Effector CD4-positive, alpha-beta T cell (primary cell): ENCODE measurements at places on chromosomes 6 and 20.

- no peak for DNase-seq
Observed at GRCh38 chr20:36399969-36400545, 93.9 kb downstream of the DLGAP4 start.

DNA sequence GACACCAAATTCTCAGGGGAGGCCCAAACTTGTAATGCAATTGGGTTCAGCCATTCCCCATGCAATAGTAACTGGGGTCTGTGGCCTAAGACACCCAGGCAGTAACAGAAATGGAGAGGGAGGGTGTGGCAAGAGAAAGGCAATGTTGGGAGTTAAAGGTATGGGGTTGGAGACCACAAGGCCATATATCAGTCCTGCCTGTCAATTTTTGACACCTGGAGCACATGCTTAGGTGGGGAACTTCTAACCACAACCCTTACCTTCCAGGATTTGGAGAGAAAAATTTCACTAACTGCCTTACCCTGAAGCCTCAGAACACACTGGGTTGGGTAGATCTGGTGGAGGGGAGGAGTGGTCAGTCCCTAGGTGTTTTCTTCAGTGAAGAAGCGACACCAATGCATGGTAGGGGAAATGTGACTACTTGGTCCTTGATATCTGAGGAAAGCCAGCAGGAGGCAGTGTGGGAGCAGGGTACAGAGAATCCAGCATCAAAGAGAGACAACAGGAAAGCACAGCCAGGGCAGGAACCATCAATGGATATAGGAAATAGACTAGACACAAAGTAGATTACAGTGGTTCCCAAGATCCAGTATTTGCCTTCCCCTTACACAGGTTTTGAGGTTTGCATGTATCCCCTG, 6.8 kb upstream of the USP49 start:
- peak; percentile 42 for DNase-seq

GRCh38 chr6:121826156-121826810, 390.8 kb downstream of the GJA1 start:
- no peak for DNase-seq

GRCh38 chr6:41450581-41450980, 95.6 kb upstream of the FOXP4 start:
- no peak for DNase-seq

GRCh38 chr6:154356113-154356512, 490 bp downstream of the IPCEF1 start:
- DNase-seq, result no peak

DNA sequence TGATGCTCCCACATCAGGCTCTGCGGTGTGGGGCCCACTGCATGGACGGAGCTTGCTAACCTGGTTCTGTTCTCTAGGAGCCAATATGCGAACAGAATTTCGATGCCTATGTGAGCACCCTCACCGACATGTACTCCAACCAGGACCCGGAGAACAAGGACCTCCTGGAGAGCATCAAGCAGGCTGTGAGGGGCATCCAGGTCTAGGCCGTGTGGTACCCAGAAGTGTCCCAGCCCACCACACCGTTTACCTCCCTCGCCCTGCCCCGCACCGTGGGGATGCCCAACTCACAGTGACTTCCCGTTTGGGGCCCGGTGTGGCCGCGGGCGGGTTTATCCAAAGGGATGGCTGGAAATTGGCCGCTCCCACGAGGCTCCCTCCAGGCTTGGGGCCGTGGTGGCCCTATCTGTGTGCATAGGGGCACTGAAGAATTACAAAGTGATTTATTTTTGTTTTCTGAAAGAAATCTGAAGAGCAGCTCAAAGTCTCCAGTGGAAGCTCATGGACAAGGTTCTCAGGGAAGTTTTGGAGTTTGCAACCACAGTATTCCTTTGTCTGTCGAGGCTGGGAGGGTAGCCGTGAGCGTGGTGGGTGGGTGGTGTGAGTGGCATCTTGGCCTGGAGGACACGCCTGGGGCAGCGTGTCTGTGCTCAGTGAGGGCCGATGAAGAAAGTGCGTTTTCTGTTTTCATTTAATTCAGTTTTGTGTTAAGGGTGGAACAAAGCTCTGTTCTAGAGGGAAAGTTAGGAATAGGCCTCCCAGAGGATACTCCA, 15.1 kb upstream of the PCMTD2 start:
- no peak for DNase-seq

DNA sequence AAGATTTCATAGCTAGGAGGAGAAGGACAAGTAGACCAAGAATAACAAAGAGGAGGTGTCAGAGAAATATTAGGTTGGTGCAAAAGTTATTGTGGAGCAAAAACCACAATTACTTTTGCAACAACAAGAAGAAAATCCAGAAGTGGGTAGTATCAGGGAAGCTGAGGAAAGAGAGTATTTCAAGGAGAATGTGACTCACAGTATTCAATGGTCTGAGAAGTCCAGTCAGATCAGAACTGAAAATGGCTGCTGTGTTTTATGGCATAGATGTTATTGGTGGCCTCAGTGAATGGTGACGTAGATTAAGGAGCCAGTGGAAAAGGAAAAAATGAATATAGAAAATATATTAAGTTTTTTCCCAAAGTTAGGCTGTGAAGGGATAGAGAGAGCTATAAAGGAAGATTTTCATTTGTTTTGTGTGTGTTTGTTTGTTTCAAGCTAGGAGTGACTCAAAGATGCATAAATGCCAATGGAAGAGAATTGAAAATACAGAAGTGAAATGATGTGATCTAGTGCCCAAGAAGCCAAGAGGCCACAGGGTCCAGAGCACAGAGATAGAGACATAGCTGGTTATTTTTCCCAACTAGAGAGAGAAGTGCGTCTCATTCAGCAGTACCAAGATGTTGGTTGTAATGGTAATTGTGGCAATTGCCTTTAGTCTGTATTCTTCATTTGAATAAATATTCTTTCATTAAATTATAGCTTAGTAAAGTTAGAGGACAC, 112.8 kb downstream of the ADTRP start:
- no peak for DNase-seq

DNA sequence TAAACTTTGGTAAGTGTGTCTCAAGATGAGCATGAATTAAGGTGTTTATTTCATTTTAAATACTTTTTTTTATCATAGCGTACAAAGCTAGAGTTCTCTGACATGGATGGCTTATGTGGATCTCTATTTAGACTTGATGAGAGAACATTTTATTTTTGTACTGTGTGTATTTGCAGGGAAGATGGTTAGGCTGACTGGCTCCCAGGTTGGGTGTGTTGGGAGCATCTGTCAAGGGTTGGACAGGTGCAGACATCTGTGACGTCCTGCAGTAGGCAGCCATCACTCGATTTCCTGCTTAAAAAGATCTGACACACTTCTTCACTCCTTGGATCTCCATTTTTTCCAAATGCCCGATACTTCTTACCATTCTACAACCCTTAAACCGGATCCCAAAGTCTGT, 221.9 kb upstream of the QKI start:
- DNase-seq, result no peak

GRCh38 chr6:20751293-20751935, 217.2 kb downstream of the CDKAL1 start:
- DNase-seq, result no peak

DNA sequence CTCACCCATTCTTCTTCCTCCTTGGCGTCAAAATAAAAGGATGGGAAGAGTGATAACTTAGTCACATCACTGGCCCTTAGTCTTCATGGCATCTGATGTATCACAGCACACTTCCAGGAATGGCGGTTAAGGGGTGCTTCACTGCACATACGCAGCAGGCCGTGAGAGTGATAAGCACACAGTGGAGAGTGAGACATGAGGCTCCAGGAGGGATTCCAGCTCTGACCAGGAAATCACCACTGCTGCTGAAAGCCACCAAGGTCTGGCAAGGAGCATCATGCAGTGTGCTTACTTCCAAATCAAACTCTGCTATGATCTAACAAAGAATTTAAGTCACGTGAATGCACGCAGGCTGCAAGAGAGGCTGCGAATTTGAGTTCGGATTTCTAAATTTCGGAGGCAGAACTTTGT, 62.4 kb downstream of the ARID1B start:
- DNase-seq, result no peak

GRCh38 chr6:11367638-11368199, 135.3 kb upstream of the NEDD9 start:
- no peak for DNase-seq

GRCh38 chr6:19731282-19731681, 105.9 kb upstream of the ID4 start:
- no peak for DNase-seq

DNA sequence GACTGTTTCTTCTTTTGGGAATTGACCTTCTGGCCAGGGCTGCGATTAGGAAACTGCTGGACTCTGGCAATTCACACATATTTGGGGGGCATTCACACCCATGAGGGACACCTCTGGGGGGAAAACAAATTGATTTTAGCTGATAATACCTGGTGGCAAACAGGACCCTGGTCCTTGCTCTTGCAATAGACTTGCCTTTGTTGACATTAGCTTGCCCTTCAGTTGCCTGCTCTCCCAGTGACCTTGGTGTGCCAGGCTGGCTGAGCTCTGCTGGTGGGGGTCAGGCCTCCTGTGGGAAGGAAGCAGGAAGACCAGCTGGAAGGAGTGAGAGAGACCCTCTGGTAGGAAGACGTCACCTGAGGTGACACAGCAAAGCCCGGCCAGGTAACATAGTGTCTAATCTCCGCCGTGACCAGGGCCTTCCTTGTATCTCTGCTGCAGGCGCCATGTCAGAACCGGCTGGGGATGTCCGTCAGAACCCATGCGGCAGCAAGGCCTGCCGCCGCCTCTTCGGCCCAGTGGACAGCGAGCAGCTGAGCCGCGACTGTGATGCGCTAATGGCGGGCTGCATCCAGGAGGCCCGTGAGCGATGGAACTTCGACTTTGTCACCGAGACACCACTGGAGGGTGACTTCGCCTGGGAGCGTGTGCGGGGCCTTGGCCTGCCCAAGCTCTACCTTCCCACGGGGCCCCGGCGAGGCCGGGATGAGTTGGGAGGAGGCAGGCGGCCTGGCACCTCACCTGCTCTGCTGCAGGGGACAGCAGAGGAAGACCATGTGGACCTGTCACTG, 5.3 kb downstream of the CDKN1A start:
- no peak for DNase-seq

GRCh38 chr20:63103402-63104311, 96.9 kb upstream of the BHLHE23 start:
- DNase-seq, result no peak

GRCh38 chr6:25219917-25220278, 59.3 kb upstream of the CARMIL1 start:
- DNase-seq, result no peak

DNA sequence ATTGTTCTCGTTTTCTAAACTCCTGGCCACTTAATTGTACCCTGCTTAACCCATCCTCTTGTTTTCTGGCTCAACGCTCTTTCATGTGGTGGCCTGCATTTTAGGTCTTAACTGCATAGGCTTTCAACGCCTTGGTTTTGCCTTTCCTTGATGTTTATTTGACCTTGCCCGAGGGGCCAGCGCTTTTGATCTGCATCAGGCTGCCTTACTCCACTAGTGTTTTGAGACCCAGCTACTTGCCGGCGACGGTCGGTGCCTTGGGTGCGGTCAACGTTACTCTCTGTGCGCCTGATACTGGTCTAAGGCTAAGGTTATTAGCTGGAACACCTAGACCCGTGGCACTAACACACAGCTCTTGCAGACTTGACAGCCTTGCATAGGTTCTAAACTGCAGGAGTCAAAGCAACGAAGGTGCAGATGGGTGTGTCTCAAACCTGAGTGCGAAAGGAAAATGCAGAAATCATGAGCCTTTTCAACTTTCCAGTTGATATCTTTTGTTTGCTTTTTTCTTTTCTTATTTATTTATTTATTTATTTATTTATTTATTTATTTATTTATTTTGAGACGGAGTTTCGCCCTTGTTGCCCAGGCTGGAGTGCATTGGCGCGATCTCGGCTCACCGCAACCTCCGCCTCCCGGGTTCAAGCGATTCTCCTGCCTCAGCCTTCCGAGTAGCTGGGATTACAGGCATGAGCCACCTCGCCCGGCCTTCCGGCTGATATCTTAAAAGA, 138.8 kb downstream of the HFE start:
- DNase-seq, result no peak

DNA sequence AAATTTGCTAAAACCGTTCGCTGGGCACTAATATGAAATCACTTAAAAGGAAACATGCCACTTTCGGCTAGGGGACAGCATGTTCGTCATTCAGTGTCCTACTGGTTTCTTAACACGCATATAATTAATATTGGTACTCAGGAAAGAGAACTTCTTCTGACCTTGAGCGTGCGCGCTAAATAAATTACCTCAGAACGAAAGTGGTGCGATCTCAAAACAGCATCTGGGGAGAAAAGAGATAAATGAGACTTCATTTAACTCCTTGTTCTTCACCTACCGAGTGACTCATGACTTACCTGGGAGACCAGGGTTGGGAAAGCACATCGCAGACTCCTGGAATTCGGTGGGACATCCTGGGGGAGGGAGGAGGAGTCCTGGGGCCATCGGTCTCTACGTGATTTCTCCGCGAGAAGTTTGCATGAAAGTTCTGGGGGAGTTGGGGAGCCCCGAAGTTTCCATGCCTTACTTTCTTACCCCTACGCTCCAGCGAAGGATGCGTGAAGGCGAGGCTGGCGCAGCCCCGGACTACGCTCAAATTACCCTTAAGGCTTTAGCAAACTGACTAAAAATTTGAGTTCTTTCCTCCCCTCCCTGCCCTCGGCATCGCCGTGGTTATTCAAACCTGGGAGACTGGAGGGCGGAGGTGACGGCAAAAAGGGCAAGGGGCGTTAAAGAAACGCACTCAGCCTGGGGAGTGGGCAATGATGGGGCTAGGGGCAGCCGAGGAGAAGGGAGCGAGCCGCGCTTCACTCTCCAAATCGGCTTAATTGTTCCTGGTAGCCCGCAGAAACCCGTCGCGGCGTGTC, 1.1 kb upstream of the BEND6 start:
- DNase-seq, result no peak

GRCh38 chr6:157599191-157599590, 218.2 kb downstream of the ZDHHC14 start:
- DNase-seq, result no peak

DNA sequence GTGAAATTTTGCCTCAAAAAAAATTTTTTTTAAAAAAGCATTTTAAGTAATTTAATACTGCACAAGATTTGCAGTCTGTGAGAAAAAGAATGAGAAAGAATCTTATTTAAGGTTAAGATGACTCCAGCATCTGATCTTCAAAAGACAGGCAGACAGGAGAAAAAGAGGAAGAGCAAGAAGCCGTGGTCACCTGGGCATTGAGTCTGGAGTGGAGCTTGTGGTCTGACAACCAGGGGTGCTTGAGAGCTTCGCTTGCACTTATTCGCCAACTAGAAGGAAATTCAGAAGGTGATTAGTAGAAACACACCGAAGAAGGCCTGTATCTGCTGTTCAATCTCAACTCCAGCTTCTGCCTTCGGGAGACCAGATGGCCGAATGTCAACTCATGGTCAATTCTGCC, 75.9 kb downstream of the MYLK4 start:
- DNase-seq, result no peak

DNA sequence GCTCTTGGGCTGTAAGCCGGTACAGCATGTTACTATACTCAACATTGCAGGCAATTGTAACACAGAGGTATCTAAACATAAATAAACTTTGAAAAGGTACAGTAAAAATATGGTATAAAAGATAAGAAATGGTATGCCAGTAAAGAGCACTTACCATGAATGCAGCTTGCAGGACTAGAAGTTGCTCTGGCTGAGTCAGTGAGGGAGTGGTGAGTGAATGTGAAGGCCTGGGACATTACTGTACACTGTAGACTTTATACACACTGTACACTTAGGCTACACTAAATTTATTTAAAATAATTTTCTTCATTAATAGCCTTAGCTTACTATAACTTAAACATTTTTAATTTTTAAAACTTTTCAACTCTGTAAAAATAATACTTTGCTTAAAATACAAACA, 37.8 kb upstream of the ANKEF1 start:
- DNase-seq, result no peak
